ENCODE measurements at places on chromosomes 1 and 21.

DNA sequence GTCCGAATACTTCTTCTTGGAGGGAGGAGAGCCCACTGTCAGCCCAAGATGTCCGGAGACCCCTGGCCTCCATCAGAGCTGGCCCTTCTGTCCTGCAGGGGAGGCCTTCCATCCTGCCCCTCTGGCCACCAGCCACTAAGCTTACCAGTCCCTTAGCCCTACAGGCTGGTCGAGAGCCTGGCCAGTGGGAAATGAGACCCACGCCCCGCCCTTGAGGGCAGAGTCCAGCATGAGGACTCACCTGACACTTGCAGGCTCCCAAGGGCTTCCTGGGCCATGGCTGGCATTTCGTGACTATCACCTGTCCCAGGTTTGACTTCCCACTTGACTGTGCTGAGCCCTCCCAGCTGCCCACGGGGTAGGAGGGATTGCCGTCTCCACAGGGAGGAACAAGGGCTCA lies 361.8 kb upstream of the VAMP3 start:
- DNase-seq = no peak

- DNase-seq = no peak
Measured at GRCh38 chr1:29358183-29358582, 121.9 kb downstream of the PTPRU start.

- no peak for DNase-seq
Measured at GRCh38 chr1:206814716-206815341, 42.5 kb upstream of the IL10 start.

GRCh38 chr21:41674402-41674801 lies 92.5 kb downstream of the RIPK4 start:
- DNase-seq = no peak

All from activated T-cell treated with anti-CD3 and anti-CD28 coated beads, Interleukin-2, amount 50 U/mL, for 72 hours (primary cell).